ENCODE measurements at places on chromosomes 4 and X.

- DNase-seq, result no peak
Observed at GRCh38 chr4:70667740-70668535, 1.6 kb upstream of the JCHAIN start.

- no peak for DNase-seq
Observed at GRCh38 chr4:148311526-148311925, 130.7 kb downstream of the NR3C2 start.

DNA sequence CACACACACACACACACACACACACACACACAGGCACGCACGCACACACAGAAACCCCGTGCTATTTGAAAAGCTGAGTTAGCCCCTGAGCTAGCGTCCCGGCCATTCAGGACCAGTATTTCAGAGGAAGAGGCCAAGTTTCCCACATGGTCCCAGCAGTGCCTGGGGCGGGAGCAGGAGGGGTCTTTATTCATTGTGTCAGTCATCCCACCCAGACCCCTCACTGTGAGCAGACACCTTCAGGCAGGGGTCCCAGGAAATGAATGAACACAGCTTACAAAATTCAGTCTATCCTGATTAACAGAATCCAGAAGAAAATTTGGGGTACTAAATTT, 58.1 kb downstream of the ZFYVE28 start:
- no peak for DNase-seq

DNA sequence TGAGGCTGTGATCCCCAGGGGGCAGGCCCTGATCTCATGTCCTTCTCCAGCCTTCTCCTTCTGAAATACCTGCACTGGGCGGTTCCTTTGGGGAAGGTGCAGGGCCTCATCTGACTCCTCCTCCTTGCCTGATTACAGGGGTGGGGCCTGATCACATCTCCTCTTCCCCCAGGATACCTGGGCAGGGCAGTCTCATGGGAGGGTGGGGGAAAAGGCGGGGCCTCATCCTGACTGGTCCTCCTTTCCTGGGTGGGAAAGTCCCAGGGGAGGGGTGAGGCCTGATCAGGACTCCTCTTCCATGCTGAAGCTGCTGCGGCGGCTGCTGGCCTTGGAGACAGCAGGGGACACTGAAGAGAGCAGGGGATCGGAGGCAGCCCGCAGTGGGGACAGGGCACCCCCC, 13.3 kb downstream of the TFE3 start:
- DNase-seq, result no peak

GRCh38 chr4:109861916-109862511, 14.1 kb downstream of the LRIT3 start:
- no peak for DNase-seq

GRCh38 chr4:7358100-7358735, 76.5 kb downstream of the PSAPL1 start:
- no peak for DNase-seq

DNA sequence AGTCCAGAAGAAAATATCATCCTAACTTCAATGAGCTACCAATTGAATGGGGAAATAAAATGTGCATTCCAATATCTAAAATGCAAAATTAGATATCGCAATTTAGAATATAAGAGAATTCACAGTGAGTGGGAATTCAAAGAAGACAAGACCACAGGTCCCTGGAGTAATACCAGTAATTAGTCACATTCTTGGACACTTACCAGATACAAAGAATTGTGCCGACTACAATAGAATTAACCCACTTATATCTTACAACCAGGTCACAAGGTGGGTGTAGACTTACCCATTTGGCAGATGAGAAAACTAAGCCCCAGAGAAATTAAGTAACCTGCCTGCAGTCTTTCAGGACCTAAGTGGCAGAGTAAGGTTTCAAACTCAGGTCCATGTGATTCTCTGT, 84.3 kb upstream of the C1QTNF7 start:
- no peak for DNase-seq

GRCh38 chrX:10756441-10756840, 136.1 kb upstream of the MID1 start:
- DNase-seq, result peak; percentile 25

- DNase-seq, result no peak
Observed at GRCh38 chr4:82785611-82786400, 12.8 kb downstream of the SCD5 start.

- peak; percentile 41 for DNase-seq
Observed at GRCh38 chrX:13764765-13765164, 30.2 kb downstream of the OFD1 start.

- no peak for DNase-seq
Observed at GRCh38 chrX:45619290-45619689, 418.6 kb upstream of the DIPK2B start.

- no peak for DNase-seq
Observed at GRCh38 chr4:147640331-147640730, 23.1 kb downstream of the TMEM184C start.

GRCh38 chr4:183244019-183244418, 76.1 kb downstream of the CLDN22 start:
- DNase-seq, result no peak

DNA sequence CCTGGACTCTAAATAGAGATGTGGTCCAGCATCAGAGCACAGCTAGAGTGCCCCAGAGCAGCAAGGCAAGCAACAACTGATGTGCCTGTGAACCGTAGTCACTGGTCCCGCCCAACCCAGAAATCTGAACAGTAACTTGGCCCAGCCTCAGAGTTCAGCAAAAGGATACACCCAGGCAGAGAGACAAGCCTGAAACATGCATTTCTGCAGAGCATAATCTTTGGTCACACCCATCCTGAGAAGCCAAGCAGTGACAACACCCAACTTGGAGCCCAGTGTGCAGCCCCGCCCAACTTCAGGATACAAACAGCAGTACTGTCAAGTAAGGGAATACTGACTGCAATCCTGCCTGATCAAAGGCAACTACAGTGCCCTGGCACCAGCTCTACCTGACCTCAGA, 78.9 kb downstream of the CCDC160 start:
- no peak for DNase-seq

- DNase-seq, result peak; percentile 9
Observed at GRCh38 chrX:5936438-5936837, 292.2 kb downstream of the NLGN4X start.

GRCh38 chr4:149344436-149344835, 471.2 kb downstream of the IQCM start:
- DNase-seq, result no peak

DNA sequence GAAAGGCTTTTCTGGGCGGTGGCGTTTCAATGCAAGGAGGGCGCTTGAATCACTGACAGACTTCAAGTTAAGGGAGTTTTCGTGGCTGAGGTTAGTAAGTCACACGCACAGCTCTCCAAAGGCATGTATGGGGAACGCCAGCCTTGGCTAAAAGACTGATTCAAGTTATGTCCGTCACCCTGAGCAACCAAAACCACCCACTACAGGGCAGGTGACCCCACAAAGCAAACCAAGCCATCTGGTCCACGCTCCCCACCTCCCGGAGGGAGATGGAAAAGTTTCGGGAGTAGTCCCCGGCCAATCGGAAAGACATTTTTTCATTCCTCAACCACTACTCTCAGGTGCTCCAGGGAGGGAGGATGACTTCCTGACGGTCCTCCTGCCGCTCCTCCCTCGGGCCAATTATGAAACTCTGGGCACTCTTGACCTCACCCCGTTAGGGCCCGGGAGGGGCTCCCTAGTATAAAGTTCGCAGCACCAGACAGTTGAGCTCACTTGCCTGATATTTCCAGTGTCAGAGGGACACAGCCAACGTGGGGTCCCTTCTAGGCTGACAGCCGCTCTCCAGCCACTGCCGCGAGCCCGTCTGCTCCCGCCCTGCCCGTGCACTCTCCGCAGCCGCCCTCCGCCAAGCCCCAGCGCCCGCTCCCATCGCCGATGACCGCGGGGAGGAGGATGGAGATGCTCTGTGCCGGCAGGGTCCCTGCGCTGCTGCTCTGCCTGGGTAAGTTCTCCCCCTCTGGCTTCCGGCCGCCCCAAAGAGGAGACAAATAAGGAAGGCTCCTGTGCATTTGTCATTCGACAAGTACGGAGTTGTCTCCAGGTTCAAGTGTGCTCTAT, at the start of gene EREG:
EREG (plus strand) TSS at position 494 of the 840 bp plus-strand sequence; CDS start at position 658, 164 bp downstream.
- DNase-seq, result peak; percentile 10

GRCh38 chr4:77193511-77194102, 36.6 kb downstream of the CCNG2 start:
- no peak for DNase-seq

GRCh38 chr4:57442831-57443291, 332.7 kb upstream of the IGFBP7 start:
- DNase-seq, result peak; percentile 77

DNA sequence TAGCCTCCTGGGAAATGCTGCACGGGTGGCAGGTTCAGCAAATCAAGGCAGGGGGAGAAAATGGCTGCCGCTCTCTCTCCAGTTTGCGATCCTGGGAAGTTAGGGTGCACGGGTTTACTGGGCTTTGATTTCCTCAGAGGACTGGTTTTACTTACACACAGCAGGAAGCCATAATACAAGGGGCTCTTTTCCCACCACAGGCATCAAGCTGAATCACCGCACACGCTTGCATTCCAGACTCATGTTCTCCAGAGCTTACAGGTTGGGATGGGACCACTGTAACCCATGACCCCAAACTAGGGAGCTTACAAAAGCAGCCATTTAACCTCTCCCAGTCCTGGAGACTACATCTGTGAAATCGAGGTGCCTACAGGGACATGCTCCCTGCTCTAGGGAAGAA, 159.8 kb downstream of the DHRSX start:
- DNase-seq, result no peak

- DNase-seq, result no peak
Observed at GRCh38 chrX:134365904-134366303, 94.1 kb upstream of the HPRT1 start.

GRCh38 chr4:43837171-43837570, 611.4 kb downstream of the KCTD8 start:
- no peak for DNase-seq

- DNase-seq, result no peak
Observed at GRCh38 chr4:40323866-40324265, 11.3 kb upstream of the CHRNA9 start.

- no peak for DNase-seq
Observed at GRCh38 chrX:150623583-150623982, 55.2 kb downstream of the MTM1 start.

- no peak for DNase-seq
Observed at GRCh38 chr4:79249881-79250503, 75.9 kb downstream of the NAA11 start.

DNA sequence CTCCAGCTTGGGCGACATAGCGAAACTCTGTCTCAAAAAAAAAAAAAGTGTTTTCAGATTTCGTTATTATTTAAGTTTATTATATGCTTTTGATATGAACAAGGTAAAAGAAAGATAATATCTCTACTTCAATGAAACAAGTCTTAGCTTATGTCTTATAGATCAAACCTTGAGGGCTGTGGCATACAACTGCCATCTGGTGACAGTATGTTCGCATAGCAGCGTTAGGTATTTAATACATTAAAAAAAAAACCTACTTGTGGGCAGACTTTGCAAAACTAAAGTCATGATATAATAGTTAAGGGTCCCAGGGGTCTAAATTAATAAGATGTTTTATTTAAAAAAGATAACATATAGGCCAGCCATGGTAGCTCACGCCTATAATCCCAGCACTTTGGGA, 161.2 kb upstream of the AMOT start:
- no peak for DNase-seq

DNA sequence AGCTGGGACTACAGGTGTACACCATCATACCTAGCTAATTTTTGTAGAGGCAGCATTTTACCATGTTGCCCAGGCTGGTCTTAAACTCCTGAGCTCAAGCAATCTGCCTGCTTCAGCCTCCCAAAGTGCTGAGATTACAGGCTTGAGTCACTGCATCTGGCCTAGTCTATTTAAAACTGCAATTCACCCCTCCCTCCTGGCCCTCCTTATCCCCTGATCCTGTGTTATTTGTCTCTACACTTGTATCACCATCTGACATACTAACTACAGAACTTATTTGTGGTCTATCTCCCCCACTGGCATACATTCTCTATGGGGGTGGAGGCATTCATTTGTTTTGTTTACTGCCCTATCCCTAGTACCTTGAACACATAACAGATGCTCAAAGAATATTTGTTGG, 23.7 kb downstream of the CC2D2A start:
- DNase-seq, result no peak

DNA sequence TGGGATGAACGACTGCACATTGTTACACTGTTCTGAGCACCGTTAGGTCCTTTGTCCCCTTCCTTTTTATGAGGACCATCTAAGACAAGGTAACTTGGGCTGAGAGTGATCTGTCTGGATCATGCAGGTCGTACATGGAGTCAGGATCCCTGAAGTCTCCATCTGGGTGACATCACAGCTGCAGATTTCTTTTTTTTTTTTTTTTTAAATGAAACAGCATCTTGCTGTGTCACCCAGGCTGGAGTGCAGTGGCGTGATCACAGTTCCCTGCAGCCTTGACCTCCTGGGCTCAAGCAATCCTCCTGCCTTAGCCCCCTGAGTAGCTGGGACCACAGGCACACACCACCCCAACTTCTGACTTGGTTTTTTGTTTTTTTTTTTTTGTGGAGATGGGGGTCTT, 16.5 kb downstream of the SHROOM2 start:
- no peak for DNase-seq

GRCh38 chrX:22081475-22082092, 49.5 kb downstream of the PHEX start:
- DNase-seq, result peak; percentile 53

DNA sequence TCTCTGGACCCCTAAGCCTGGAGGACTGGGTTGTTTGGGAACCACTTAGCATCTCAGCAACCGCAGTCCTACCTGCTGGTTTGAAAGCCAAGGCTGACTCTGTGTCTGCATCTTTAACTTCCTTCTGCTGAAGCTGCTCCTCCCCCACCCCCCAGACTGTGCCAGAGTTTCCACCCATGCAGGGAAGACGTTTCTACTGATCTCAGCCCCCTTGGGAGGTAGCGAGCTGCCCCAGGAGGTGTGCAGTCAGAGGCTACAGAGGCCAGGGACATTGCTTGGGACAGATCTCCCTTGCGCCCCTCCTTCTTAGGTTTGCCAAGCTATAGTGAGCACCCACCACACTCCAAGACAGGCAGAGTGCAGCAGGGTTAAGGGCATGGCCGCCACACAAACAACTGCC, 4.7 kb upstream of the FATE1 start:
- DNase-seq, result no peak

GRCh38 chr4:54332542-54332941, 103.4 kb downstream of the PDGFRA start:
- DNase-seq, result no peak

DNA sequence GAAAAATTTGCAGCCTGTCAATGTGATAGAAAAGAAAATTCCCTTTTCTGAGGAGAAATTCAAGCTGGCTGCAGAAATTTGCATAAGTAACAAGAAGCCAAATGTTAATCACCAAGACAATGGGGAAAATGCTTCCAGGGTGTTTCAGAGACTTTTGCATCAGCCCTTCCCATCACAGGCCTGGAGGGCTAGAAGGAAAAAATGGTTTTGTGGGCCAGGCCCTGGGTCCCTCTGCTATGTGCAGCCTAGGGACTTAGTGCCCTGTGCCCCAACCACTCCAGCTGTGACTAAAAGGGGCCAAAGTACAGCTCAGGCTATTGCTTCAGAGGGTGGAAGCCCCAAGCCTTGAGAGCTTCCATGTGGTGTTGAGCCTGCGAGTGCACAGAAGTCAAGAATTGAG, 23.9 kb downstream of the ZNF275 start:
- DNase-seq, result no peak

DNA sequence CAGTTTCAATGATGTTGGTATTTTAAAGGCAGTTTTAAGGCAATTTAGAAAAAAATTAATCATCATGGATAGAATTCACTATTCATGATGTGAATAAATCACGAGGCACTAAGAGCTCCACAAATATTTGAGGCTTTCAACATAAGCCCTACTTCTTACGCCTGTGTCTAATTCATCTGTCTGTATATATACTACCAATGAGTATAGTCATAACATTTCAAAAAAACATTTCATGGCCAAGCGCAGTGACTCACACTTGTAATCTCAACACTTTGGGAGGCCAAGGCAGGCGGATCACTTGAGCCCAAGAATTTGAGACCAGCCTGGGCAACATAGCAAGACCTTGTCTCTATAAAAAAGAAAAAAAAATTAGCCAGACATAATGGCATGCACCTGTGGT, 56.5 kb downstream of the FBXL5 start:
- no peak for DNase-seq
